Caki2 (cell line): ENCODE measurements at places on chromosomes 3 and 15.
A peak's percentile ranks its signal among the peaks of the same experiment; 100 is the strongest.

GRCh38 chr3:32376115-32376514 lies 15.5 kb upstream of the CMTM7 start:
- no peak for DNase-seq

DNA sequence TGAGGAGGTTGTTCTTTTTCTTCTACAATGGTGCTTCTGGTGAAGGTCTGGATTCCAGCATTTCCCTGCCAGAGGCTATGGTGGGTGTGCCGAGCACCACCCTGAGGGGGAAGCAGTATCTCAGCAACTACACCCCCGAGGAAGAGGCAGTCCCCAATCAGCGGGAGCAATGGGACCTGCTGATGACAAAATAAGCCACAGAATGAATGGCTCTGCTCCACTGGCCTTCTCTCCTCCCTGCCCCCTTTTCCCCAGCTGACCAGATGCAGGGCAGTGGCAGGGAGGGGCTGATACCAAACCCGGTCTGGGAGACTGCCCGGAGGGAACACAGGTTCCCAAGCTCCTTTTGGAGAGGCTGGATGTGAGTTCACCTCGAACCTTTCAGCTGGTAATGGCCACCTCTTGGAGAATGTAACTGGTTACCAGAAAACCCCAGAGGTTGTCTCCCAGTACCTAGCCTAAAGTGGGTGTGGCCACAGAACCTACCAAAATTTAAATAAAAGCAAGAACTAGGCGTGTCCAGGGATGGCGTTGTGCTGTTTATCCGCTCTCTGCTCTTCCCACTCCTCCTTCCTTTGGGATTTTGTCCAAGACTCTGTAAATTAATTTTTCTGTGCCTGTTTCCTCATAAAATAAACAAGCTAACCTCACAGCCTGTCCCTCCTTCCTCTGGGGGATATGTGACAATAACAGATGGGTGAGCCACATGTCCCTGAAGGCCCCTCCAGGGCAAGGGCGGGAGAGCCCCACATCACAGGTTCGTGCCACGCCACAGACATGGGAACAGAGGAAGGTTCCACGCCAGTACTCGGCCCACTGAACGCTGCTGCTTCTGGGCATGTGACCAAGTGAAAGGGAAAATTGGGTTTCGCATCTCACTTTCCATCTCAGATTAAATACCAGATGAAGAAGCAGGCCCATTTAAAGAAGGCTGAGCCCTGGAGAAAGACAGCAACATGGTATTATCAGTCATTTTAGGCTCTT lies 35.1 kb upstream of the SPTBN5 start:
- peak; percentile 40 for DNase-seq

DNA sequence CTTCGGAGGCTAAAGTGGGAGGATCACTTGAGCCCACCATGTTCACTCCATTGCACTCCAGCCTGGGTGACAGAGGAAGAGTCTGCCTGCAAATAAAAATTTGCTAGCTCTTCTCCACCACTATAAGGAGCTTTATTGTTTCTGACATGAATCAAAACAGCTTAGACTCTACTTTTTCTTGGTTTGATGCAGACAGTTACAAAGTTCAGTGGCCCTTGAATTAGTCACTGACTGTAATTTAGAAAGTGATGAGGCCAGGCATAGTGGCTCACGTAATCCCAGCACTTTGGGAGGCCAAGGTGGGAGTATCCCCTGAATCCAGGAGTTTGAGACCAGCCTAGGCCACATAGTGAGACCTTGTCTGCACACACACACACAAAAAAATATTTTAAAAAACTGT lies 172.4 kb upstream of the CGNL1 start:
- no peak for DNase-seq

DNA sequence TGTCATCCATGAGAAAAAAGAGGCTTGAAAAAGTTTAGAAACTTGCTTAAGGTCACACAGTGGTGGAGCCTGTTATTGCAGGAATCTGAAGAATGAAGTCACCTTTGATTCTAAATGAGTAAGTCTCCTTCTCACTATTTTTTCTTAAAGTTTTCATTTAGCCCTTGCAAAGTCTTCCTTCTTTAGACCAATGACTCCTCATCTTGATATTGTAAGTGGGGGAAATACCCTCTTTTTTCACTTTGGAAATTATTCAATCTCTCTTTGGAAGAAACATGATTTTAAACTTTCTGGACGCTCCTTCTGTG lies 787 bp upstream of the SLMAP start:
- DNase-seq = no peak

GRCh38 chr3:160641665-160642309 lies 35.2 kb upstream of the ARL14 start:
- DNase-seq = peak; percentile 41

DNA sequence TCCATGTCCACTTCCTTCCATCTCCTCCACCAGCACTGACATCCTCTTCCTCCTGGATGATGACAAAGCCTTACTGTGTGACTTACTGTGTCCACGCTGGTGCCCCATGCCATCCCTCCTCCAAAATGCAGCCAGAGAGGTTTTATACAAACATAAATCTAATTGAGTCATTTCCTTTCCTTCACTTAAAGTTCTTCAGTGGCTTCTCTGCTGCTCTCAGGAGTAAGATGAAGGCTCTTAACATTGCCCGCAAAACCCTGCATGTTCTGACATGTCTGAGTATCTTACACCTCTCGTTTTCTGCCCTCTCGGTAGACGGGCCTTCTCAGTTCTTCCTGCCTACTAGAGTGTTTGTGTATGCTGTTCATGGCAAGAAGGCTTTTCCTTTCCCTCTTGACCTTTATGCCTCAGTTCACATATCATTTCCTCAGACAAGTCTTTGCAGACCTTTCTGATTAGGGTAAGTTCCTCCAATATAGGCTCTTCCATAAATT lies 175.5 kb downstream of the CFAP20DC start:
- DNase-seq = no peak

DNA sequence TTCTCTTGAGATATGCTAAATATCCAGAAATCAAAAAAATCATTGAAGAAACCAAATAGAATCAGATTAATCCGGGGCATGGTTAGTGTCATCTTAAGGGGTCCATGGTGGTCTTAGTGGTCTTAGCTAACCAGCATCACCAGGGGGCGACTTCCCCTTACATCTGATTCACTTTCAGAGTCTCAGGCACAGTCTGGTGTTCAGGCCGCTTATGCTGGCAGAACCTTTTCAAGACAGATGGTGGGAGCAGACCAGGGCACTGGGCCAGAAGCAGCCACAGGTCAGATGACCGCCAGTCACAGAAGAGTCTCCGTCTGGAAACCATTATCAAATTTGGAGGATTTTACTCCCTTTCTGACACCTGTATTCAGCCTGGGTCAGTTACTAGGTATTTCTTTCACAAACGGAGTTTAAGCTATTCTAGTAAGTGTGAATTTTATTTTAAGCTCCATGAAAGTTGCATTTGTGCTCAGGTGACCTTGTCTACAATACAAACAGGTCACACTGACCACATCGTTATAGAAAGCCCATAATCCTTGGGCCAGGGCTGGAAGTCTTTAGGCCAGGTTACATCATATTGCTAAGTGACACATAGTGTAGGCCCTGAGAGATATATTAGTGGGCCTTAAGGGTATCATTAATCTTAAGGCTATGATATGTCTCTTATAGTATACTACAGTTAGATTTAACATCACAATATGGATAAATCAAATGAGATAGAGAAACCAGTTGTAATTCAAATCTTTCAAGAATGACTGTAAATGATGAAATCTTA lies 365.5 kb downstream of the GBE1 start:
- no peak for DNase-seq

DNA sequence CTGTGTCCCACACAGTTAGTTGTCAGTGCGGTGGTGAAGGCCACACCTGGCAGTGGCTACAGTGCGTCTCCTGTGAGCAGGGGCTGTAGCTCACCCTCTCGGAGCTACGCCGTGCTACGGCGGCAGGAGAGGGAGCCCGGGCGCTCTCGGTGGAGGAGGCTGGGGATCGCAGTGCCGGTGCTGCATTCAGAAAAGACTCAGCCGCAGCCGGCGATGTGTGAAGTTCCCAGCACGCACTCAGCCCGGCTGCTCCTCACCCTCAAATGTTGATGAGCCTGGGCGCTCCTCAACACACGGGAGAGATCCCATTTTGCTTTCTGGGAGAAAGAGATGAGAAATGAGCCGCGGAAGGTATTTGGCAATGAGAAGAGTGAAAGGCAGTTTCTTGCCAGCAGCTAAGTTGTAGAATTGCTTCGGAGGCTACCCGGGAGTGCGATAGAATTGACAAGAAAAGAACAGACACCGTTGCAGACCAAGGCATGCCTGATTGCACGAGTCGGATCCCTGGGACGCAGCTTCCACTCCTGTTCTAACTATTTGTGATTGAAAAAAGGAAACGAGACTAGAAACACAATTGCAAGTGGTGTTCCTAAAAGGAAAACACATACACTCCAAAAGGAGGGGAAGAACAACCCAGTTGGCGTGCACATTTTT lies at the start of gene UNC13C:
UNC13C (plus strand) TSS at position 189 of the 654 bp plus-strand sequence. CDS start 34,463 bp downstream, outside the sequence.
- DNase-seq = peak; percentile 30

DNA sequence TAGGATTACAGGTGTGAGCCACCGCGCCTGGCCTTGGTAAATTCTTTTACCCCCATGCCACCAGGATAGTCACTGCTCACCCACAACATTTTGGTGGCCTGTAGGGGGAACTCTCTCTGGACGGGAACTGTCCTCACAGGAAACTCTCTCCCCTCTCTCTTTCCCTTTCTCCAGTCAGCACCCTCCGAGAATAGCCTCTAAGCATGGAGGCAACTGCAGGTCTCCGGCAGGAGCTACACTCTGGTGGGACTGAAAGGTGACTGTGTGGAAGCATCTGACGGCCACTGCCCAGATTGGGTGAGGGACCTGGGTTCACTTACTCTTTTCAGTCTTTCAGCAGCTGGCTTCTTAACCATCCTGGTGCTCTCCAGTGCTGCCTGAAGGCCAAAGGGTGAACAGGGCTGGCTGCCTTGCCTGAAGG lies 21.3 kb downstream of the TRANK1 start:
- DNase-seq = no peak

DNA sequence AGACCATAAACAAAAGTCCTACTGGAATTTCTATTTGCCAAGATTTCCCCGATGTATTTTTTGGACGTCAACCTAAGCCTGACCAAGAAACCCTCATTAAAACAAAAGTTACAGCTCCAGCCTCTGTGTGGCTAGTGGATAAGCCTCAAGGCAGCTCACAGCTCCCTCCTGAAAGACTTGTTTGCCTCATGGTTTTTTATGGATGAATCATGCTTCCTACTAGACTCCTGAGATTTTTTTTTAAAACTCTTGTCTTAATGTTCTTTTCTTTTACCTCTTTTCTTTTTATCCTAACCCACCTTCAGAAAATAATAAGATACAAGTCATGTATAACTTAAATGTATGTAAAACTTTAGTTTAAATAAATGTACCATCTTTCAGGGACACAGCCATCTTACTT lies 52.4 kb downstream of the SUCNR1 start:
- peak; percentile 17 for DNase-seq

DNA sequence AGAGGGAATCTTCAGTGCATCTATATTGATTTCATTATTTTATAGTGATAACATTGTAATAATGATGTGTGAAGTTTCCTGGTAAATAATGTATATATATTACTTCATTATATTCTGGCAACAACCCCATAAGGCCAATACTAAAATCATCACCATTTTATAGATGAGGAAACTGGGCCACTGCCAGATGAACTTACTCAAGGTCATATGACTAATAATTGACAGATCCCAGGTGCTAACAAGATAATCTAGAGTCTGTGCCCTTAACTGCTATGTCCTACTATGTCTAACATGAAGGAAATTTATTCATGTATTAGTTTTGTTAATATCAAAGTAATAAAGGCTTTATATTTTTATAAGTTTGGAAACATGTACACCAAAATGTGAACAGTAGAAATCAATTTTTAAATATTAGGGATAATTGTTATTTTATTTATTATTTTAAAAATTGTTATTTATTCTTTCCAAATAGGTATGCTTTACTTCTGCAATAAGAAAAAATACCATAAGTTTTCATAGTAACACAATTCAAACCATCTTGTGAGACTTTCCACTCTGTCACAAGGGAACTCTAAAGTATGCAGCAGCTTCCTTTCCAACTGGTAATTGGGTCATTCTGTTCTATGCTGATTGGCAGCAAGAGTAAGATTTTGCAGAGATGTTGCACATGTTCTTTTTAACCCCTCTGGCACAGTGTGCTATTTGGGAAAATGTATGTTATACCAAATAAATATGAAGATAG lies 90.8 kb upstream of the CMC1 start:
- no peak for DNase-seq

GRCh38 chr3:45868213-45868612 lies 18.1 kb upstream of the CCR9 start:
- no peak for DNase-seq

- DNase-seq = no peak
These were observed 221.3 kb upstream of the GAP43 start for GRCh38 chr3:115401851-115402501.

- DNase-seq = no peak
These were observed 619.0 kb downstream of the ROBO1 start for GRCh38 chr3:79148786-79149185.

DNA sequence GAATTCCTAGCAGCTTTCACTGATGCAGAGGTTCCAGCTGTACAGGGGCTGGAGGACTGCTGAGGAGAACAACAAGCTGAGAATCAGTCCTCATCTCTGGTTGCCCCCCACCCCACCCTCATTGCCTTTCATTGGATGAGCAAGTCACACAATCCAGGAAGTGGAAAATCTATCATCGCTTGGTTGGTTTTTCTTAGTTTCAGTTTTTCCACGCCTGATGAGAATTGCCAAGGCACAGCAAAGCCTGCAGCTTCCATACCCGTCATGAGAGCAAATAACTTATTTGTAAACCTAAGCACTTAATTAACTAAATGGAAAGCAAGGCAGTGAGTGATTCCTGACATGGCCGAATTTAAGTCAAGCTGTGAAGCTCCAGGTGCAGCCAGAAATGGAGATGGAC lies 21.4 kb upstream of the LIPC start:
- peak; percentile 40 for DNase-seq

DNA sequence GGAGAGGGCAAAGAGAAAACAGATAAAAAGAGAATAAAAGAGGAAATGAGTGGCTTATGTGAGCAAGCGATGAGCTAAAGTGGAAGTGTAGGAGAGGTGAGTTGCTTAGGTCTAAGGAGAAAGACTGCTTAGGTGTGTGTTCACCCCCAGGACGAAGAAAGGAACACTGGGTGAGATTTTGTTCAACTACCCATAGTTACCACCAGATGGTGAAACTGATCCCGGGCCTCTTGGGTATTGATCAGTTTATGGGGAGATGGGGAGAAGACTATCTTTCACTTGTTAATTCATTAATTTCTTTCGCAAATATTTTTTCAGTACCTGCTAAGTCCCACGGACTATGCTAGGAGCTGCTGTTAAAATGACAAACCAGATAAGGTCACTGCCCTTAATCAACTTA lies 33.9 kb downstream of the GAP43 start:
- no peak for DNase-seq

- no peak for DNase-seq
These were observed 111.7 kb downstream of the CYP19A1 start for GRCh38 chr15:51226576-51227210.

GRCh38 chr3:49006408-49007067 lies 653 bp upstream of the WDR6 start:
- no peak for DNase-seq
